ENCODE measurements at places on chromosomes 1 and 21. TPM values are rescaled to one million over a fixed set of nuclear protein-coding genes. Genes with fewer than 3 reads are reported as not detected.
A peak's percentile ranks its signal among the peaks of the same experiment; 100 is the strongest.

GRCh38 chr1:41255978-41256377 lies 13.9 kb upstream of the SCMH1 start:
- DNase-seq: no peak

DNA sequence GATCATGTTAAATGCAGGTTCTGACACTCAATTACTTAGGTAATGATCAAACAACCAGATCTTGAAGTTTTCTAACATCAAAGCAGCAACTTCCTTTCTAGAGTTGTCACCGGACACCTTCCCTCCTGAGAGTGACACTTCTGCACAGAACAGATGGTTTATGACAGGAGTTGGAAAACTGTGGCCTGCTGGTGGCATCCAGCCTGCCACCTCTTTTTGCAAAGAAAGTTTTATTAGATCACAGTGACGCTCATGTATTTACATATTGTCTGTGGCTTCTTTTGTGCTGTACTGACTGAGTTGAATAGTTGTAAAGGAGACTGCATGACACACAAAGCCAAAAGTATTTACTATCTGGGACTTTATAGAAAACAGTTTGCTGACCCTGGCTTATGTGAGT lies 28.3 kb downstream of the DDR2 start:
- DNase-seq: no peak

GRCh38 chr1:51268634-51269033 lies 32.6 kb downstream of the RNF11 start:
- DNase-seq: no peak

Gene SF3B4
- 11.5 TPM for total RNA-seq

DNA sequence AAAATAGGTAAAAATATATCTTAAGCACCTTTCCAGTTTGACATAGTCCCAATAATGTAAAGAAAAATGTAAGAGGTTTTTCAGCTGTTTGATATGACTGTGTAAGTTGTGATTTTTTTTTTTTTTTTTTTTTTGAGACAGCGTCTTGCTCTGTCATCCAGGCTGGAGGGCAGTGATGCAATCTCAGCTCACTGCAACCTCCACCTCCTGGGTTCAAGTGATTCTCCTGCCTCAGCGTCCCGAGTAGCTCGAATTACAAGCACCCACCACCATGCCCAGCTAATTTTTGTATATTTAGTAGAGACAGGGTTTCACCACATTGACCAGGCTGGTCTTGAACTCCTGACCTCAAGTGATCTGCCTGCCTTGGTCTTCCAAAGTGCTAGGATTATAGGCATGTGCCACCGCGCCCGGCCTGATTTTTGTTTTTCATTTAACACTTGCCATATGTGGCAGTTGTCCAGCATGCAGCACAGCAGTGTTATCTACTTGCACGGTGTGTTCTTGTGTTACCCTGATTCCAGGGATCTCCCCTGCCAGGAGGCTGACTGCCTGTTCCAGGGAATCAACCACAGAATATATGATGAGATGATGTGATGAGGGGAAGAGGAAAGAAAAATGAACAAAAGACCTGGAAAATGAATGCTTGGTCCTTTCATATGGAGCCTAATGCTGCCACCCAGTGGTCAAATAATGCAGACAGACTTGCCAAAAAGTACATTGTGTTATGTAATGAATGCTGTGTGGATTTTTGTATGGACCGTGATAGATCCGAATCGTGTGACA lies 79.0 kb downstream of the RAVER2 start:
- no peak for DNase-seq

GRCh38 chr21:44778094-44778493 lies 23.5 kb downstream of the UBE2G2 start:
- DNase-seq: no peak

DNA sequence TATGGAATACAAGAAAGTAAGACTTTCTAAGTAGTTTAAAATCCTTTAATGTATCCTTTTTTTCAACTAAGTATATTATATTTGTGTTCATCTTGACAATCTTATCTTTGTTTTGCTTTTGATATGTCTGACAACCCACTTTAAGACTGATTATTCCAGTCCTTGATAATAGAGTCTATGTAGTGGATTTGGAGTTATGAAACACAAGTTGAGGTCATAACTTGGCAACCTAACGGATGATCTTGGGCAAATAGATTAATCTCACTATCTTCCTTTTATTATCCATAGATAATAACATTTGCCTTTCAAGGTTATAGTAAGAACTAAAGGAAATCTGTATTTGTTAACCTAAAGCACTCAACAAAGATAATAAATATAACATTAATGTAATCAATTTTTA lies 4.8 kb upstream of the GBP2 start:
- no peak for DNase-seq

Gene ZNF593OS
- not detected for total RNA-seq

- no peak for DNase-seq
Measured at GRCh38 chr1:6483017-6483760, 8.3 kb downstream of the PLEKHG5 start.

DNA sequence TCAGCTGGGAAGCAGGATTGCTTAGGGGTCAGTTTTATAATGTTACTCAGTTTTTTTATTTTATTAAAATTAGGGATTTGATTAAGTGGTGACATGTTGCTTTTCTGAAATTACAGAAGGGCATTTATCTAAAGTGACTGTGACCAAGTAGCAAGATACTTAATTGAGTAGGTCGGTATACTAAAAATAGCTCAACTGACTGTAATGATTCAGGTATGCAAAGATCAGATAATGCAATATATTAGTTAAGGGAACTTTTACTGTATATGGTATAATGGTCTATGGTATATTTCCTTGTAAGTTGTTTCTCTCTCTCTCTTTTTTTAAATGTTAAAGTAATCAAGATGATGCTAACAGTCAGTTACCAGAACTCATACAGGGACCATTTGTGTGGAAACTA lies 26.2 kb downstream of the RLF start:
- no peak for DNase-seq

DNA sequence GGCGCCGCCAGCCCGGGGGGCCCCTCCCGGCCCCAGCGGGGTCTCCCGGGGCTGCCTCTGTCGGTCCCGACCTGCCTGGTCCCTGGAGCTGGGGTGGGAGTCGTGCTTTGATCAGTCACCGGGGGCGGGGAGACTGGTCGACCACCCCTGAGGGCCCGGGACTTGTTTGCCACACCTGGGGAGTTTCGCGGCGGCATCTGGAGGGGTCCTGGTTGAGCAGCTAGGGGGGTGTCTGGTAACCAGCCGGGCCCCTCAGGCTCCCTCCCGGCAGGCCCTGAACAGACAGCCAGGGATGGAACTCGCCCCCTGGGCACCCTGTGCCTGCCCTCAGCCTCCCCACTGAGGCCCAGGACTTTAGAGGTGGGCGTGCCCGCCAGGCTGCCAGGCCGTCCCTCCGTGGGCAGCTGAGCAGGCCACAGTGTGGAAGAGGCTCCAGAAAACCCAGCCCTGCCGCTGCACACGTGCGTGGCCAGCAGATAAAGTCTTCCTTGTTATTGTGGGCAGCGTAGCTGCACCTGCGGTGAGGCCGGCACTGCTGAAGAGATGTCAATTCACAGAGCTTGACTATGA lies 13.3 kb upstream of the SAMD11 start:
- peak; percentile 42 for DNase-seq

Gene BMP8B
- 0.10 TPM for total RNA-seq
